ENCODE measurements at places on chromosomes 7 and 10.

GRCh38 chr7:121228779-121229178 lies 100.0 kb upstream of the WNT16 start:
- no peak for DNase-seq

GRCh38 chr7:33250421-33250871 lies 121.1 kb downstream of the BBS9 start:
- no peak for DNase-seq

DNA sequence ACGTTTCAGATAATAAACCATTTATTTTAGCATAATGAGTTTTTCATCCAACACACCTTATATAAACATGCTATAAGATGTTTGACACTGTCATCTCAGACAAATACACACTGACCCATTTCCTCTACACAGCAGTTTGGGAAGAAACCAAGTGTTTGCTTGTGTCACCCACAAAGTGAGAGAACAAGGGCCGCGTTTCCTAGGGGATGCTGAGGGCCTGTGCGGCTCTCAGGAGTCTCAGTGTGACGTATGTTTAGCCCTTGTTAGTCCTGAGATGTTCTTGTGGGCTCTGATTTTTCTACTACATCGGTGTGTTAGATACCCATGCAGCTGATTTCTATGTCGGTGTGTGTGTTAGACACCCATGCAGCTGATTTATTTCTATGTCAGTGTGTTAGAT lies 266.3 kb downstream of the DIP2C start:
- no peak for DNase-seq

- DNase-seq, result no peak
Measured at GRCh38 chr10:117509573-117509972, 33.0 kb upstream of the EMX2 start.

GRCh38 chr7:37027104-37027503 lies 302.8 kb upstream of the AOAH start:
- DNase-seq, result no peak

GRCh38 chr10:24153537-24153936 lies 55.4 kb upstream of the KIAA1217 start:
- DNase-seq, result no peak

DNA sequence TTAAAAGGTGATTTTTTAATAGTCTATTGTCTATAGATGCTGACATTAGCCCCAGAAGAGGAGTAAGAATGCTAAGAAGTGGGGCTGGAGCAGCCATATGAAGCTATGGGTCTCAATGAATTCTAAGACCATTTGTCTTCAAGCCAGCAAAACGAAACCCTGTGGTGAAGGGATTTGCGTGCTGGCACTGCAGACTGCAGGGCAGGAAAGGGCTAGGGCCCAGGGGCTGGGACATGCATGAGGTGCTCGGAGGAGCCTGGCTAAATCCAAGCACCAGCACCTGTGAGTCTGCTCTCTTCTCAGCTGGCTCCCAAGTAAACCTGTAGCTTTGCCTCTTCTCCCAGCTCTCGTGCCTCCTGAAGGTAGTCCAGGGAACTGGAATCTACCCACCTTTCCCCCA lies 1.3 kb upstream of the NDST2 start:
- DNase-seq, result no peak

GRCh38 chr10:31689233-31689632 lies 239.4 kb downstream of the ARHGAP12 start:
- DNase-seq, result no peak

DNA sequence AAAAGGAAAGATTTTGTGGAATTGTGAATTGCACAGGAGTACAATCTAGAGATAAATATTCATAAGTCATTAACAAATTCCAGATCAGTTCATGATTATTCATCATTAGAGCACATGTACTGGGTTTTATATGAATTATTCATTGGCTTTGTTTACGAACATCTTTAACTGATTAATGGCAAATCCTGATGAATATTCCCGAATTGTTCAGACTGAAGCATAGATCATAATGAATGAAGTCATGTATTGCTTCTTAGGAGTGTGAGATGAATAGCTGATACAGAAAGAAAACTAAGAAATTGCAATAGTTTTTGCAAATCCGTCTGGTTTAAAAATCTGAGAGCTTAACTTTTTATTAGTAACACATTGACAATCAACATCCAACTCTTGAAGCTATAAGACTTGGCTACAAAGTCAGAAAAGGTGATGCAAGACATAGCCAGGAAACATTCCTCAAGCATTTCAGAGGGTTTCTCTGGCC lies 183.6 kb upstream of the DGKB start:
- DNase-seq, result no peak

DNA sequence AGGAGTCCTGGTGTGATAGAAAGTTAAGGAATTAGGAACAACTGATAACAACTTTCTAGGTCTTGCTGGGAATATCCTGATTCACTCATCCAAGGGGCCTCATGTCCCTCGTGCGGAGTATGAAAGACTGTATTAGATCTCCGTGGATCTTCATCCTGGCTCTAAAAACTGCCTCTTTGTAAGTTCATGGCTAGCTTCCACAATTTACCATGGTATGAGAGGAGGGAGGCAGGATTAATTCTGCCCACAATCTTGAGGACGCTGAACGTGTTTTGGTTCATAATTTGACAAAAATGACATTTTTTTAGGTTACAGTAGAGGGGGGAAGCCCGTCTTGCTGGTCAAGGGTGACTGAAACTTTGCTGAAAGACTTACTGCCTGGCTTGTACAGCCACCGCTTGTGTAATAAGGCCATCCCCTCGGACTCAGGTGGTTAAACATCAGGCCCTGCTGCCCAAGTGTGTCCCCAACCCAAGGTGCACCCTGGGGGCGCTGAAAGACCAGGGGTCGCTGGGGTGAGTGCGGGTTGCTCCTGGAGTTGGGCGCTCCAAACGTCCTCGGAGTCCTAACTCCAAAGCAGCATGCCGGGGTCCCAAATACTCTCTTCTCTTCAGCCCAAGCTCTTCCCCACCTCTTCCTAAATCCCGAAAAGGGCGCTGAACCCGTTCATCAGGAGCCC lies 733 bp downstream of the HIBADH start:
- no peak for DNase-seq

DNA sequence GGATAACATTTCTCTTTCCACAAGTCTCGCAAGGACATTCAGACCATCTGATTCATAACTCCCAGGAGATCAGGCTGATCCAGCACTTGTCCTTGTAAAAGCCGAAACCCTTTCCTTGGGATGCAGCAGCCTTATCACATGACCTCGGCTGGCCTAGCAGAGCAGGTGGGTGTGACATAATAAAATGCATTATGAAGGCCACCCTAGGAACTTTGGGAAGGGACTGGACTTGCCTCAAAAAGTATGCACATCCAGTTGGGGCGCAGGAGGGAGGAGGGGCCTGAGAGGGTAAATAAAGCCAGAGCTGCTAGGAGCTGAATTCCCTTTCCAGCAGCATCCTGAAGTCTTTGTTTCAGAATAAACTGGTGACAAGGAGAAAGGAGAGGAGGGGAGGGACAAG lies 260.8 kb downstream of the SNX13 start:
- DNase-seq, result no peak

- no peak for DNase-seq
Measured at GRCh38 chr10:37490266-37490665, 364.9 kb downstream of the ANKRD30A start.

DNA sequence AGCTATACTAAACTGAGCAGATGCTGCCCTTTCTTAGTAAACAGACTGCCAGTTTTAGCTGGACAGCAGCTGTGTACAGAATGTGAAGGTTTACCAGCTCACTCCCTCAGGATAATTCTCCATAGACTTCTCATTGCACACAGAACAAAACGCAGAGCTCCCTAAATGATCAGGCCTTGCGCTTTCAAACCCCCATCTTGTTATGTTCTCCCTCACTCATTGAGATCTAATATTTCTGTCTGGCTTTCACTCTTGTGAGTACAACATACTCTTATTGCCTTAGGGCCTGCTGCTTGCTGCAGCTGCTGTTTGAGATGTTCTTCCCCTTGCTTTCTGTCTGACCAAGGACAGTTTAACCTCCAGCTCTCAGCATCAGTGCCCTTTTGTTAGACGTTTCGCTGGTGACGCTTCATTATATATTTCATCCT lies 17.3 kb downstream of the VWDE start:
- no peak for DNase-seq

GRCh38 chr7:13321316-13321715 lies 633.9 kb downstream of the ARL4A start:
- no peak for DNase-seq

- no peak for DNase-seq
Measured at GRCh38 chr7:57651006-57651405, 201.0 kb downstream of the ZNF716 start.

DNA sequence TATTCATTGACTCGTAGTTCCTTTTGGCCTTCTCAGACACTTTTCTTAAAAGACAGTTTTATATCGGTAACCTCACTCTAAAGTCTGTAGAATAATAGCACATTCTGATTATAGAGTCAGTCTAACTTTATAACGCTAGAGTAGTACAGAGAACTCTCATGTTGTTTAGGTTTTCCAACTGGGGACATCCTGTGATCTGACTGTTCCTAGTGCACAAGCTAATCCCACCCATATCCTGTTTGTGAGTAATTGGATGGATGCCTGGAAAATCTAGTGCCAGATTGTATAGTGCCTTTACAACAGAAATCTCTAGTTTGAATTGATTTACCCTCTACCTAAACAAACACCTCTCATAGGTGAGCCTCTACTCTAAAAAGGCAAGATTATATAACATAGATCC lies 107.4 kb downstream of the ZEB1 start:
- DNase-seq, result no peak

DNA sequence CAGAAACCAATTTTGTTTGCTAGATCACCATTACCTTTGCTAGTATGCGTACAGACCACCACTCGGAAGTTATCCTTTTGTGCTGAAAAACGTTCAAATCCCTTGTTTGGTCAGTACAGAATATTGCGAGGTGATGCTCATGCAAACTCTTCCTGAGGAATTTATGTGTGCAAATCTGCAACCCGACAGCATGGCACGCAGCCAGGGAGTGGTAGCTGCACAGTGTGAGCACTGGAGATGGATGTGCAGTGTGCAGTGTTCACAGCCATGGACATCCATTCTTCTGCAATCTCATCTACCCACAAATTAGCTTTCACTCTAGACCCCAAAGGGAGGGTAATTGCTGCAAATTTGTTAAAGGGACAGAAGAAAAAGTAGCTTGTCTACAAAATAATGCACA lies 72.2 kb downstream of the CACUL1 start:
- no peak for DNase-seq

DNA sequence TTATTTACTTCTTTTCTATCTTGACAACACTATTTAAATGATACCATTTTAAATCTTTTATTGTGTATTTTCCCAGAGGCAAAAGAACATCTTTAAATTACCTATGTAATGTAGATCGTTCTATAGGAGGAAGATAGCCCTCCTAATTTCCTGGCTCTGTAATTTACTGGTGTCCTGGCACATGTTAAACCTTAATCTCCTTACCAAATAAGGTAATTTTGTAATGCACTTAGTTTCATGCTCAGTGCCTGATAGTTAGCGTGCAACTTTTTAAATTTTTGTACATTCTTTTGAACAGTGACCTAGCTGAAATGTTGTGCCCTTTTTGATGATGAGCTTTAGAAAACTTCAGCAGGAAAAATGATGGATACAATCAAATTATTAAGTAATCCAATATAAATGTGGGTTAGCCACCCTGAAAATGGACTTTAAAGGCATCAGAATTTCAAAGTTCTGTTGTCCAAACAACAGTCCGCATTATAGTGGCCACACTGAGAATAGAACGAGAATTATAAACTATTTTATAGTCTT lies 81.4 kb downstream of the ABCB5 start:
- DNase-seq, result no peak

DNA sequence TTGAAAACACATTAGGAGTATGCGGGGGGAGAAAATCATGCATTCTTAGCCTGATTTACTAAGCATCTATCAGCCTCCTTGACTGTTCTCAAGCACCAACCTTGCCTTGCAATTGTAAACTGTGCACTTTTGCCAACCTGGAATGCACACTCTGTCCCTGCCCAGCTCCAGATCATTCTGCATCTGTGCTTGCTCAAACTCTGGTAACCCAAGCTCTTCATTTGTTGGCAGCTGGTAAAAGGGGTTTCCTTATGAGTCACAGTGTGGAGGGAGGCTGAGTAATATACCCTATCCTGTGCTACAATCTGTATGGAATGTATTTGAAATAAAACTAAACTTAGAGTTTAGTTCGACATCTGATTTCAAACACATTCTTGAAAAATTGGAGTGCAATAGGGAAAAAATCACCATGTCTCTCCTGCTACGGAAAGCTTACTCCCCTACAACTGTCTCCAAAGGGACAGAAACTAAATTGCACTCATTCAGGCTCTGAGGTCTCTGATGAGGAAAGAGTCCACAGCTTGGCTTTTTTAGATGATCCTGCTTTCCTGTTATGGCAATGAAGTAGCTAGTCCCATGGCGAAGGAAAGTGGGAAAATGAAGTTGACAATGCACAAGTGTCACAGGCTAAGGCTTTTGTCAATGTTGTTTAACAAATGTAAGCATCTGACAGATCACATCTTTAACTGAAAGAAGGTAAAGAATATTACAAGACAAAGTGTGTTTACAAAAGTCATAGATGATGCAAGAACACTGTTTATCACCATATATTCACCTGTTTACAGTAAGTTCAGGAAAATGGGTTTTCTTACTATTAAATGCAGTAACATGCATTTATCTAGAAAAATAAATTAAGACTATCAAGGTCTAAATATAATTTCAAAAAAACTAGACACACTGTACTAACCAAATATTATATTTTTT lies 61.9 kb downstream of the TES start:
- DNase-seq, result no peak

DNA sequence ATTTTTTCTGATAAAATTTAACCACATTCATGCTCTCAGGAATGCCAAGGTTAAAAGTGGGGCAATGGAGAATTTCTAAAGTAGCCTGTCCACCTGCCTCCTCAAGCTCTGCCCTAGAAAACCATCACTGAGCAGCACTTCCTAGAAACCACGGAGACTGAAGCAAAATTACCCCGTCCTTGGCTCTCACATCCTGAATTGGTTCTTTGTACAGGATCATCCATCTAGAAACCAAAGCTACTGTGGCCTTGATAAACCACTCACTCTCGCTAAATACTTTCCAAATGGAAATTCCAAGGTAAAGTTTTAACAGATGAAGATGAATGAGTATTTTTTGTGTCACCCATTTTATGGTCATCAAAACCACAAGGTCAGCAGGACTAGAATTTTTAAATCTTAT lies 96.6 kb downstream of the AVL9 start:
- no peak for DNase-seq

DNA sequence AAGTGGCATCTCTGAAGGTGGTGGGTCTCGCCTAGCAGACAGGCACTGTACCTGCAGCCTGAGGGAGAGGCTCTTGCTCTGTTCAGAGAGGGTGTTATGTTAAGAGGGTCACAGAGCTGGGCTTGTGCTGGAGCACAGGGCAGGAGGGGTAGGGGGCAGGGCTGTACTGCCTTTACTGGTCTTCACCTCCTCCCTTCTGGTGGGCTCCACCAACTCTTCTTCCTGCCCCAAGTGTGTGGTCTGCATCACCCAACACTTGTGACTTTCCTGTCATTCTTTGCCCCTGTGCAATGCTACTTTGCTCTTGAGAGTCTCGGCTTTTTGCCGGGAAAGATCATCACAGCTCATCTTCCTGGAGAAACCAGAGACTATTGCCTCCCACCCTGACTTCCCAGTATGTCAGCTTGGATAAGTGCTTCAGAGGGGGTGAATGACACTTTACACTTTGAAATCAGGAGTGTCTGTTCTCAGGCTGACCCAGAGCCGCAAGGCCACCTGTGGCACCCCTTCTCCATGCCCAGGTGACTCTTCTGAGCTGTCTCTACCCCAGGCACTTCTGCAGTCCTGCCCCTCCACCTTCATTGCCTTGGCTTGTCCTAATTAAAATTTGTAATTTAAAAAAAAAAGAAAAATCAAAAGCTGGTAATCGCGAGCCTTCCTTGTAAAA lies 38.4 kb upstream of the IKZF1 start:
- DNase-seq, result no peak
